ENCODE measurements at places on chromosomes 13 and 19.

GRCh38 chr13:34990399-34991214, 48.5 kb downstream of the NBEA start:
- DNase-seq, result no peak

DNA sequence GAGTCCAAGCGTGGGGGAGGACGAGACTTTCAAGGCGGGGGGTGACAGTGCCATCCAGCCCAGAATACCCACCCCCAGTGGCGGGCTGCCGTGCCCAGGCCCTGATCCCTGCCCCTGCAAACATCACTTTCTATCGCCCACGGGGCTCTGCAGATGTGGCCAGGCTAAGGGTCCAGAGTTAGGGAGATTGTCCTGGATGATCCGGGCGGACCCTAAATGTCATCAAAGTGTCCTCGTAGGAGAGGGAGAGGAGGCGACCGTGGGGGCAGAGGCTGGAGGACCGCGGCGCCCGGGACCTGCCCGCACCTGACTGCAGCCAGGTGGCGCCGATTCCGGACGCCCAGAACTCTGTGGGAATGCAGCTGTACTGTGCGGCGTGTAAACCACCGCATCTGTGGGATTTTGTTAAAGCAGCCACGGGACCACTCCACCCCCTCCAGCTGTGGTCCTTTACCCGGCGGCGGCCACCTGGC, 32.4 kb downstream of the GJA3 start:
- DNase-seq, result no peak

DNA sequence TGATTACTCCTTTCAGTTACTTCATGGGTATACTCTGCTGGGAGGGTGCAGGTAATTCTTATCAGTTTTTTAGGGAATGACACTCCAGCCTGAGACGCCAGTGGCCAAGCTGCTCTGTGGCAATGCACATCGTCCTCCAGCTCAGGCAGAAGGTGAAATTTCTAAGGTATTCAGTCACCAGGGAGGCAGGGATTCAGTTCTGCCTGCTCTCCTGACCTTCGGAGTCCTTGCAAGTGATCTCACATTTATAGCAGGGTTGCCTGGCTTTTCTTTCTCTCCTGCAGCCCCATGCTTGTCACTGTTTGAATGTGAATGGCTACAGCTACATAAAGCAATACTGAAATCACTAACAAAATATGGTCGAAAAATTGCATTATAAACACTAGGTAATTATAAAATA, 1447.5 kb downstream of the EFNB2 start:
- no peak for DNase-seq

GRCh38 chr19:5006201-5006600, 37.3 kb downstream of the KDM4B start:
- no peak for DNase-seq

GRCh38 chr19:55624109-55625003, at the start of gene ZNF784:
TSS of gene ZNF784 (minus strand) at chr19:55624566. CDS start at chr19:55624561, 5 bp downstream.
- DNase-seq, result peak; percentile 95

DNA sequence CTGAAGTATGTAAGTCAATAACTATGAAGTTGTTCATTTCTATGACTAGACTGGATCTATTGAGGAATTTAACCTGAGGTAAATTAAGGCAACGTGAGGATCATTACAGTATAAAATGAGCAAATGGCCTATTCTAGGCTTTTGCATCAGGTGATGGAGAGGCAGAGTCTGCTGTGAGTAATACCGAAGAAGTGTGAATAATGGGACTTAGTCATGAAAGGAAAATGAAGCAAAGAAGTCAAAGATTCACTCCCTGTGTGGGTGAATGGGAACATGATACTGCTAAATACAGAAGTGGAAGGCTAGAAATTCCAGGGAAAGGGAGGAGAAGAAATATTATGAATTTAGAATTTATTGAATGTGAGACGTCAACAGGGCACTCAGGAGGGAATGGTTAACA, 774.1 kb downstream of the LIG4 start:
- DNase-seq, result no peak

- no peak for DNase-seq
Measured at GRCh38 chr19:18438331-18439024, 545 bp upstream of the ISYNA1 start.

DNA sequence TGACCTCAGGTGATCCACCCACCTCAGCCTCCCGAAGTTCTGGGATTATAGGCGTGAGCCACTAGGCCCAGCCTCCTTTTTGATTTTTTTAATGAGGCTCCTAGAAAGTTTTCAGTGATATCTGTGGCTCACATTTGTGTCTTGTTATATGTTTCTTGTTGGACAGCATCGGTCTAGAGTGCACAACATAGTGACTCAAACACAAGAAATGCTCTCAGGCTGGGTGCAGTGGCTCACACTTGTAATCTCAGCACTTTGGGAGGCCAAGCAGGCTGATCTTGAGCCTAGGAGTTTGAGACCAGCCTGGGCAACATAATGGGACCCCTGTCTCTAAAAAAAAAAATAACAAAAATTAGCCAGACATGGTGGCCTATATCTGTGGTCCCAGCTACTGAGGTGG, 8.2 kb downstream of the PHF11 start:
- no peak for DNase-seq

GRCh38 chr19:3284759-3285646, 60.5 kb downstream of the CELF5 start:
- peak; percentile 86 for DNase-seq

GRCh38 chr13:95710313-95710712, 33.4 kb downstream of the DNAJC3 start:
- no peak for DNase-seq

GRCh38 chr13:110885966-110886869, 28.7 kb downstream of the ANKRD10 start:
- no peak for DNase-seq

DNA sequence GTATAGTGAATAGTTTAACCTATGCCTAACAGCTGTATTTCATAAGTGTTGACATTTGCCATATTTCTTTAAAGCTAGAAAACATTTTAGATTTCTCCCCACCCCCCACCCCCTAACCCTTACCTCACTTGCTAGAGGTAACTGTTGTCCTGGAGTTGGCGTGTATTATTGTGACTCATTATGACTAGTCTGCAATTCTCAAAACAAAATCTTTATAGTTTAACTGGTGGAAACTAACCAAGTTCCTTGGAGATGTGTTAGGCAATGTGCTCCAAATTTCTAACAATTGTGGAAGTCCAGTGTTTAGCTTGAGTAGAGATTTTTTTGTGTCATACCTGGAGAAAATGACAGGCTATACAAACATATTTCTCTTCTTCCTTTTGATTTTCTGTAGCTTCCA, 38.0 kb downstream of the KCTD4 start:
- DNase-seq, result no peak

- DNase-seq, result peak; percentile 11
Measured at GRCh38 chr19:34512254-34512822, 30.8 kb downstream of the WTIP start.

DNA sequence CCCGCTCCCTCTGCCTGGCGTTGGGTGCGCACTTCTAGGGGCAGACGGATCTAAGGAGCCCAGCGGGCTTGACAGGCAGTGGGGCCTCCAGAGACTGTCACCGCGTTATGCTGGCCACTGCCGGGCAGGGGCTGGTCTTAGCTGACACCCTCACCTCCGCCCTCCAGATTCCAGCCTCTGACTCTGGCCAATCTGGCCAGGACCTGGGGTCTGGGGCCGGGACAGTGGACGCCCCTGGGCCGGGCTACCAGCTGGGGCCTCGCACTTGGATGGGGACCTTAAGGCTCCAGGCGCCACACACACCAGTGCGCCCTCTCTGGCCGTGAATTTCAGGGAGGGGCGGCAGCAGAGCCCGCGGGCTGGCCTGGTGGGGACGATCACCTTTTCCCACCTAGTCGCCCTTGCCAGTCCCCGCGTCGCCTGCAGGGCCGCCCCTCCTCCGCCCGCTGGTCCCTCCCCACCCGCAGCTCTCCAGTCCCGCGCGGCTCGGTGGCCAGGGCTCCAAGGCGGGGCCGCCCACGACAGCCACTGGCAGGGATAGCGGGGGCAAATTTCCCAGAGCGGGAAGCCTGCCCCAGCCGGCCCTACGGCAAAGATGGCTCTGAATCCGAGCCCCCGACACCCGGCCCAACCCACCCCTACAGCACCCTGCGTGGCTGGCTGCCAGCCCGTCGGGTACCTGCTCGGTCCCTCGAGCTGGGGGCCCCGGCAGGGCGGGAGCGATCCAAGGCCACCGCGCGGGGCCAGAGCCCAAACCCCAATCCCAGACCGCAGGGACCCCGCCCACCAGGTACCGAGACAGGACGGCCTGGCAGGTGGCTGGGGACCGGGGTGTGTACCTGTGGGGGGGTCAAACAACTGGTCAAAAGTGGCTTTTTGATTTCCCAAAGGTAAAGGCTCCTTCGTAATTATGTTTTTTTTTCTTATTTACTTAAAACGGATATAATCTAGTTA, 6.1 kb upstream of the ZNF98 start:
- DNase-seq, result no peak

DNA sequence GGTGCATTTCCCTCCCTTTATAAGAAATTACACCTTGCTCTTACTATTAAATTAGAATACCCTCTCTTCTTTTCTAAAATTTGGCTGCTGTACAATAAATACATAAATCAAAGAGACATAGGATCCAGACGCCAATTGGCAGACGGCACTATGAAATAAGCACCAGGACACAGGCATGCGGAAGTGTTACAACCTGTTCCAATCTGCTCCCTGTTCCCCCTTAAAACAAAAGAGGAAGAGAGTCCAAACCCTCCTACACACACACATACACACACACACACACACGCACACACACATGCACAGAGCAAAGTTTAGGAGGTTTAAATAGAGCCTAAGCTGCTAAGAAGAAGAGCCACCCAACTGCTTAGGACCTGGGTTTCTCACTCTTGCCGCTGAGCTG, 75.6 kb upstream of the ZNF507 start:
- DNase-seq, result no peak

- DNase-seq, result no peak
Measured at GRCh38 chr19:30403203-30403985, 31.2 kb downstream of the ZNF536 start.

DNA sequence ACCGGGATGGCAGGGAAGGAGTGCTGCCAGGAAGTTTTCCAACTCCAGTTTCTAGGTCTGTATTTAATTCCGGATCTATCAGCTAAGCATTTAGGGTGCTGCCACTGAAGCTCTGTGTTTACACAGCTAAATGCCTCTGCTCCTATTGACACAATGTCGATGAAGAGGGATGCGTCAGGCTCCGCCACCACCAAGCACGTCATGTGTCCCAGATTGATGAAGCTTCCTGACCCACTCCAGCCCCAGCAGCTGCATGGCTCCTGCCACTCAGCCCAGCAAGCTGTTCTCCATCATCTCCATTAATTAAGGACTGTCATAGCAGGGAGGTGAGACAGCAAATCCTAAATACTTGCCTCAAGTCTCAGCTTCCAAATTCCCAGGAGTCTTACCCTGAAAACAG, 435.2 kb upstream of the ZNF507 start:
- no peak for DNase-seq

- DNase-seq, result no peak
Measured at GRCh38 chr19:3784607-3785450, 1.4 kb downstream of the MATK start.

GRCh38 chr19:46009530-46010510, 13.0 kb downstream of the PGLYRP1 start:
- DNase-seq, result peak; percentile 80

DNA sequence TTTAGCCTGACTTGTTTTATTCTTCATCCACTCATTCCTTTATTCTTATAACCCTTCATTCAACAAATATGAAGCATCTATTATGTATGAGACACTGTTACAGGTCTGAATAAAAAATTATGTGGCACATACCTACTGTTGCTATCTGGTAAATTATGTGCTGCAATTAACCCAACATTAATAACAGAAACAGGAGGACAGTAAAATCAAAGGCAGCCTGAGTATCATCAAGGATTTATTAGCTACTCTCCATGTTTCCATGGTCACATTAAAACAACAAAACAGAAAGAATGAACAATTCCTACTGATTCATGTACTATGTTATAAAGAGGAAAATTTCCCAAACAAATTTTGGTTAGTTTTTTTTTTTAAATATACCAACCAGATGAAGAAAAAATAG, 43.9 kb downstream of the RAP2A start:
- no peak for DNase-seq

DNA sequence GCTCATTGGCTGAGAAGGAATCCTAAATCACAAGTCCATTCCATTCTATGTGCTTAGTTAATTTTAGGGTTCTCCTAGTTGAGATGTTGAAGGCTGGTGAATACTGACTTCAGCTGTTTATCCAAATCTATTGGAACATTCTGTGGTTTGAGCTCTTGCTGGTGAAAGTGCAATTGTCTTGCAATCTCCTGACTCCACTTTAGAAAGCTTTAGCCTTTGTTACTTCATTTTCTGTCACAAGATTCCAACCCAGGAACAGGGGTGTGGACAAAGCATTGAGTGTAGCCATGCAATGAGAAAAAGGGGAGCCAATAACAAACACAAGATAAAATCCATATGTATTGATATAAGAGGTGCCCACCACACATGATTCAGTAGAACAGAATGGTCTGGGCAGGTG, 15.0 kb downstream of the CEACAM21 start:
- DNase-seq, result no peak

- DNase-seq, result no peak
Measured at GRCh38 chr13:77492982-77493381, 42.5 kb upstream of the SCEL start.

DNA sequence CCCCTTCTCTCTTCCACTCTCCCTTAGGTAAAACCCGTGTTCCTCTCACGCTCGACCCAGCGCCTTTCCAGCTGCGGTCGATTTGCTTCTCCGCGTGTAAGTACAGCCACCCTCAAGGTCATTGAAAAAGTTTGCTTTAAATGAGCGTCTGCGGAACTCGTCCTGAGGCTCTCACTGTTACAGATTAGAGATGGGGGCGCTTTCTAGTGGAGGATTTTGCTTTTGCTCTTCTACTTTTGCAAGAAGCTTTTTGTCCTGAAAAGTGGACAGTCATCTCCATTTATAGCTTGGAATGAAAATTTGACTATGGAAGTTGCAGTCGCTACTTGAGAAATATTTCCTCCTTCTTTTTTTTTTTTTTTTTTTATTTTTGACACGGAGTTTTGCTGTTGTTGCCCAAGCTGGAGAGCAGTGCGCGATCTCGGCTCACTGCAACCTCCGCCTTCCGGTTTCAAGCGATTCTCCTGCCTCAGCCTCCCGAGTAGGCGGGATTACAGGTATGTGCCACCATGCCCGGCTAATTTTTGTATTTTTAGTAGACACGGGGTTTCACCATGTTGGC, 595 bp upstream of the RAB20 start:
- no peak for DNase-seq

GRCh38 chr19:34408411-34408810, 4.2 kb downstream of the PDCD2L start:
- DNase-seq, result no peak

- DNase-seq, result peak; percentile 50
Measured at GRCh38 chr13:75635101-75635827, 866 bp upstream of the LMO7 start.

DNA sequence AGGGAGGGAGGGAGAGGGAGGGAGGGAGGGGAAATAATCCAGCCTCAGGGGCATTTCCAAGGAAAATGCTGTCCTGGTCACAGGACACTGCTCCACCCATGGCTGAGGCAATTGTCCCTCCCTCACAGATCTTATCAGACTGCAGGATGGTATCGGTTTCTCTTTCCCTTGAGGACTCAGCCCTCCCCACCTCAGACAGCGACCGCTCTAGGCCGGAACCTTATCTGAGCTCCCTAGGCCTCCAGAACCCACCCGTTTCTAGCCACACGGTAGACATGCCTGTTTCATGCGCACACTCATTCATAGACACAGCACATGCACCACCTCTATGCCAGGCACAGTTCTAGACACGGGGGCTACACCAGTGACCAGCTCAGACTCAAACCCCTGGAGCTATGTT, 10.0 kb upstream of the IZUMO2 start:
- no peak for DNase-seq
